Stimulated activated CD8-positive, alpha-beta memory T cell treated with anti-CD3 and anti-CD28 coated beads, Interleukin-15, amount 100 ng/mL, for 48 hours (primary cell): ENCODE measurements at places on chromosomes 5 and 9.

- no peak for DNase-seq
Measured at GRCh38 chr5:150595466-150596031, 44.9 kb upstream of the SYNPO start.

GRCh38 chr9:26371236-26371635, 521.4 kb downstream of the CAAP1 start:
- DNase-seq = no peak

DNA sequence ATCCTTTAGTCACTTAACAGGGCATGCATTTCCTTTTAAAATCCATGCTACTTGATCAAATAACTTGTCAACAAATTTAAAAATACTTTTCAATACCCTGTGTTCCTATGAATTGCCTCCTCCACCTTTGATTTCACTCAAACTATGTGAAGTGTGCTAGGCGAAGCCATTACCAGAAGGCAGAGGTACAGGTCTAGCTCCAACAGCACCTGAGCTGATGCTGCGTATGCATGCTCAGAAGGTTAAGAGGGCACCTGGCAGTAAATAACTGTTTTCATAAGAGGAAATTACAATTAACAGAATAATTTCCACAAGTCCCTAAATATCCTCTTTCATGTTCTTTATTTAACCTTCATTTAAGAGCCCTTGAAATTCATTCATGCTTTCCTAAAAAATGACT, 251.8 kb downstream of the EFNA5 start:
- DNase-seq = no peak

- no peak for DNase-seq
Measured at GRCh38 chr5:15959370-15960164, 220.0 kb downstream of the MARCHF11 start.

DNA sequence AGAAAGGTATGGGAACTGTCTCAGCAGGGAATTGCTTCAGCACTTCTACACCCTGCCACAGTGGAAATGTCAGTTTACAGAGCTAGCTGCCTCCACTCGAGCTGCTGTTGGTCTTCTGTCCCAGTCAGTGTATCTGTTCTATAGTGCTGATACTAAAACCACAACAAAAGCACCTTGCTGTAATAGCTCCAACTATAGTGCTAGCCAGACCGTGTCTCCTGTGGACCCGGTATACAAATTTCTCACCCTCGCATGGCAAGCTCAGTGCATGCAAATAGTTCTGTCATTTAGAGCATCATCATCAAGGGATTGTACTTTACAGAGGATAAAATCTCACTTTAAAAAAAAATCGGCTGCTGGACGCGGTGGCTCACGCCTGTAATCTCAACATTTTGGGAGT, 51.5 kb upstream of the IQGAP2 start:
- no peak for DNase-seq

GRCh38 chr5:135134691-135135381, 100.8 kb upstream of the PITX1 start:
- DNase-seq = no peak

- no peak for DNase-seq
Measured at GRCh38 chr5:133325864-133326263, 274.1 kb downstream of the HSPA4 start.

GRCh38 chr9:107740088-107740980, 250.8 kb upstream of the KLF4 start:
- no peak for DNase-seq

GRCh38 chr5:111072949-111073682, 1.6 kb downstream of the TSLP start:
- peak; percentile 58 for DNase-seq

DNA sequence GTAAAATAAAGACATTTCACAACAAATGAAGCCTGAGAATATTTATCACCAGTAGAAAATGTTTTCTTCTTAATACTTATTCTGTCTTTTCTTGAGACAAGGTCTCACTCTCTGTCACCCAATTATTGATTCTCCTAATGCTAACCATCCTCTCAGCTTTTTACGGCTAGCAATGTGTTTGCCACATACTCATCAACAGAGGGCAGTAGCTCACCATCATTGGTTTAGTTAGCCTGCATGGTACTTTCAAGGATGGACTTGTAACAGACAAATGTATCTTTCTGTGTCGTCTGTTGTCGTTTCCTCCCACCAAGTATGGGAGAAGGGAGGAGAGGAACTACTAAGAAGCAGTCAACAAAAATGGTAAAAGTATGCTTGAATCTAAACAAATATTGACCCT, 5.9 kb upstream of the ACO1 start:
- no peak for DNase-seq

GRCh38 chr9:38298503-38298902, 94.0 kb upstream of the ALDH1B1 start:
- no peak for DNase-seq

DNA sequence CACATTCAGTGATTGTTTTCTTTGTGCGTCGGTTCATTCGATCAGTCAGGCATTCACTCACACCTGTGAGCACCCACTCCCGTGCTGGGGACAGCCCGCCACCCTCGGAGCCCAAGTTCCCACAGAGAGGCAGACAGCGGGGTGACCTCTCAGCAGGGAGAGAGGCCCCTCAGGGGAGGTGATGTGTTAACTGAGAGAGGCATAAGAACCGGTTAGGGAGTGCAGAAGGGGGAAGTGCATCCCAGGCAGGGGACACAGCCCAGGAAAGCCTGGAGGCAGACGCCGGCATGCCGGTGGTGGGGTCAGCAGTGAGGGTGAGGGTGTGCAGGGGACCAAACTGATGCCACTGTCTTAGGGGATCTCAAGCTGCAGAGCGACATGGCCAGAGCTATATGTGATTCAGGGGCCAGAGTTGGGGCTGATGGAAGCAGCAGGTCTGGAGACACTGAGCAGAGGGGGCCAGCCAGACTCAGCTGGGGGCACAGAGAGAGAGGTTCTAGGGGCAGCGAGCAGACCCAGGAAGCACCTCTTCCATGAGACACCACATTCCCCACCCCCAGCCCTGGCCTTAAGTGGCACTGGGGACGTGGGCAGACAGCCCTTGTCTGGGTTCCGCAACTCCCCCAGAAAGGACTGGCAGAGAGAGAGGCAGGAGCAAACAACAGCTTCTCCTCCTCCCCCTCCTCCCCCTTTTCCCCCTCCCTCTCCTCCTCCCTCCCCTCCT, 35.9 kb downstream of the HK3 start:
- no peak for DNase-seq

DNA sequence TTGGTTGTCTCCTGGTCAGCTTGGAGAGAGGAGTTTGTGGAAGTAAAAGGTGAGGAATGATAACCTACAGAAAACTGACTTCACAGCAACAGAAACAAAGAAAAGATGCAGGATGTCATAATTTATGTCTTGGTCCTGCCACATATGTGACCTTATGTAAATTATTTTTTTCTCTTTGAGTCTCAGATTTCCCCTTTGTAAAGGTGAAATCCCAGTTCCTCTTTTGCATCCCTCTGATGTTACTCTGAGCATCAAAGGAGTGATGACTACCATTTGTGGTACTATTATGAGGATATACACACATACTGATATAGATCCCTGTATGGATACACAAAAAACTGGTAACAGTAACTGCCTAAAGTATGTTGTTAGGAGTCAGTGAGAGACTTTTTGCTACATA, 1.4 kb upstream of the THG1L start:
- no peak for DNase-seq

DNA sequence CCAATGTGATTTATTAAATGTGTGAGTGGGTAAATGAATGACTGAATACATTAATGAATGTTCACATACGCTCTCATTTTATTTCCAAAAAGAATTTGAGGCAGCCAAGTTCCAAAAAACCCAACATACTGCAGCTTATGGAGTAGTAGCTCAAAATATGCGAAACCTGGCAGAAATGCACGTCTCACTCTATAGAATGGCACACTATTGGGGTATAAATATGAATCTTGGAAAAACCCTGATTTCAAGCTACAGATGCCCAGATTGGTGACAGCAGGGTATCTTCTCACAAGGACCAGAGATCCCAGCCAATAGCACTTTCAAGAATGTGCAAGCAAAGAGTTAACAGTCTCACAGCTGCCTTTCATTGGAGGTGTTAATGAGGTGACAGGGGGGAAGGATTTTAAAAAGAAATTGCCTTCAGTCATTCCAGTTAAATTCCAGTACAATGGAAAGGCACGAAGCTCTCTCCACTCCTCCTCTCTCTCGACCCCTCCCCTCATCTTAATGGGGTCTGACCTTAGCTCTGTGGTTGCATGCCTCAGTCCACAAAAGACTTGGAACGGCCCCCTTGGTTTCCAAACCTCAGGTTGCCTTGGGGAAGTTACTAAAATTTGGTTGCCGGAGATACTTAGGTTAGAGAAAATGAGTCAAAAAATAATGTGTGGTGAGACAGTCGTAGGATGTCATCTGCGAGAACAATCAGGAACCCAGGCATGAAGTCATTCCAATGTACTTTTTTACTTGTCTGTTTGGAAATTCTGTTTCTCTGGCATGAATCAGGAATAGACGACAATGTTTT, 307.4 kb downstream of the NFIB start:
- no peak for DNase-seq

- DNase-seq = no peak
Measured at GRCh38 chr5:33482335-33482734, 41.6 kb downstream of the TARS1 start.

GRCh38 chr5:68708156-68708841, 385.5 kb upstream of the SLC30A5 start:
- no peak for DNase-seq

DNA sequence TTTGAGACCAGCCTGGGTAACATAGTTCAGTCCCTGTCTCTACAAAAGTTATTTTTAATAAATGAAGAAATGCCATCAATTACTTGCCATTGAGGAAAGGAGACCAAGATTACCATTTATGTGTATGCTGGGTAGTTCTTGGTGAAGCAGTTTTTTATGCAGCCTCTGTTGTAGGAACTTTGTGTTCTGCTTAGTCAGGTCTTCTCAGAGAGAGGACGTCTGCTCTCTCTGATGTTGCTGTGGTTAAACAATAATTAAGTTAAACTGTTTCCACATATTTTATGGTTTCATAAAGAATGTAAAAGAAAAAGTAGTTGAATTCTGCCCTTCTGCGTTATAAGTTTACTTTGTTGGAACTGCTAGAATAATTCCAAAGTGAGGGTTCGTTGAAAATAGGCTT, 210.5 kb downstream of the KDM4C start:
- DNase-seq = no peak

DNA sequence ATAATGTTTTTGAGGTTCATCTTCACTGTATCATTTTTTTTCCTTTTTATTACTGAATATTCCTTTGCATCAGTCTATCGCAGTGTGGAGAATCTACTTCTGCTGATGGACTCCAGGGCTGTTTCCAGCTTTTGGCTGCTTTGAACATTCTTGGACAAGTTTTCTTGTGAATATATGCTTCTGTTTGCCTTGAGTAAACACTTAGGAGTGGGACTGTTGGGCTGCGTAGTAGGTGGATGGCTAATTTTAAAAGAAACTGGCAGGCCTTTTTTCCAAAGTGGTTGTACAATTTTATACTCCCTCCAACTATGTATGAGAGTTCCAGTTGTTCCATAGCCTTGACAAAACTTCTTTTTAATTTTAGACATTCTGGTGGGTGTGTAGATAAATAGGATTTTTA, 102.4 kb downstream of the WDR41 start:
- no peak for DNase-seq

- DNase-seq = no peak
Measured at GRCh38 chr5:87127426-87127825, 140.3 kb upstream of the RASA1 start.

- no peak for DNase-seq
Measured at GRCh38 chr9:32171339-32171738, 213.1 kb upstream of the ACO1 start.

DNA sequence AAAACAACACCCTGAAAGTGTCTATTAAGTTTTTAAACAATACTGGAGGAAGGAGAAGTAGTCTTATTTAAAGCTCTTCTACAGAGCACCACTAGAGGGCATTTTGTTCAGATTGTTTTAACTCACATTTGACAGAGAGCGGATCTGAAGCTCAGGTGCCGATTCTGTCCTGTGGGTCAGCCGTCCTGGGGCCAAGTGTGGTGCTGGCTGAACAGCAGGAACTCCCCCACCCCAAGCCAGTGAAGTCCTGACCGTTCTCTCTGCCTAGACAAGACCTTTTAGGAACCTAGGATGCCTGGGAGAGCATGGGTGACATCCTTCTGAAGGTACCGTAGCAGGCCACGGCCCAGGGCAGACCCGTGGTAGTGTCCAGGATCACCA, 3.9 kb downstream of the EXOC3 start:
- no peak for DNase-seq

GRCh38 chr9:2208465-2208864, 193.3 kb downstream of the SMARCA2 start:
- no peak for DNase-seq

DNA sequence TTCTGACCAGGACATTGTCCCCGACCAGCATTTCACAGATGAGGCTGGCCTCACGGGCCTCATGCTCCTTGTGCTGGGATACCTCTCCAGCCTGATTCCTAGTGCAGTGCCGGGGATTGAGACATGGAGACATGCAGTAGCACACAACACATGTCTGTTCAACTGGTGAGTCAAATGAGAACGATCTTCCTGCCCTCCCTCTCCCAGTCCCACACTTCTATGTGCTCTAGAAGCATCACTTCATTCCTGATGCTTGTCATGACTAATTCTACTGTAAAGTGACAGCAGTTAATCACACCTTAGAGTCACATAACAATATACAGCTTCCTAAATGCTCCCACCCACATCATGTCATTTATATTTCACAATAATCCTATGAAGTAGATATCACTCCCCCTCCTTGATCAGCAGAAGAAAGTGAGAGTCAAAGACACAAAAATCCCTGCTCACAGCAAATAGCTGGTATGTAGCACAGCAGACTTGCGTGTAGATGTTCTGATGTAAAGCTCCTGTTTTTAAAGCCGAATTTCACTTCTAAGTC, 101.8 kb downstream of the CCDC192 start:
- no peak for DNase-seq

DNA sequence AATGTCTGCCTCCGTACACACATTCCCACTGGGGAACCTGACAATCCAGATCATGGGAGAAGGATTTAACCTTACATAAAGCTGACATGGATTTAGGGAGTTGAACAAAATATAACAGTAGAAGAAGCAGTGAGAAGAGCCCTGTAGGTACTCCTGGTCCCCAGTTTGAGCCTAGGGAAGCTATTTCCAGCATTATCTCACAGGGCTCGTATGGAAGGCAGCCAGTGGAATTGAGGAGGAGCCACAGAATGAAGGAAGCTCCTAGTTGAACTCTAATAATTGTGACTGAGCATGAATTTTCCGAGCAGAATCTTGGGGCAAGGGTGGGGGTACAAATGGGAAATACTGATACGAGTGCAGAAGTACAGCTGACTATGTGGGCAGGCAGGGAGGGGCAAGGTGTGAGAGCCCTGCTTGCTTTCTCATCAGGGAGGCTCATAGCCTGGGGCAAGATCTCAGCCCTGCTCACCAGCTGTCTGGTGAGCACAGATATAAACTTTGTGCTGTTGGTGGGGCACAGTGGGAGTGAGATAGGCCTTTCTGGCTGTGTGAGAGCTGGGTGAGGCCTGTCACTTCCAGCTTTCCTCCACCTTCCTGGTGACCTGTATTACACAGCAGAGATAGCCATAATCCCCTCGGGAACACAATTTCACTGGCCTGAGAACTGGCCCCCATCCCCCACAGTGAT, 290.7 kb upstream of the IL12B start:
- DNase-seq = no peak

GRCh38 chr9:16417161-16417560, 453.3 kb downstream of the BNC2 start:
- DNase-seq = no peak

- DNase-seq = no peak
Measured at GRCh38 chr5:142998316-142999020, 228.3 kb downstream of the ARHGAP26 start.
